GM12878 (cell line): ENCODE measurements at places on chromosomes 12 and 14. TPM values are rescaled to one million over a fixed set of nuclear protein-coding genes. Genes with fewer than 3 reads are reported as not detected.

- no peak for DNase-seq
Observed at GRCh38 chr14:77529213-77529612, 30.6 kb upstream of the ISM2 start.

DNA sequence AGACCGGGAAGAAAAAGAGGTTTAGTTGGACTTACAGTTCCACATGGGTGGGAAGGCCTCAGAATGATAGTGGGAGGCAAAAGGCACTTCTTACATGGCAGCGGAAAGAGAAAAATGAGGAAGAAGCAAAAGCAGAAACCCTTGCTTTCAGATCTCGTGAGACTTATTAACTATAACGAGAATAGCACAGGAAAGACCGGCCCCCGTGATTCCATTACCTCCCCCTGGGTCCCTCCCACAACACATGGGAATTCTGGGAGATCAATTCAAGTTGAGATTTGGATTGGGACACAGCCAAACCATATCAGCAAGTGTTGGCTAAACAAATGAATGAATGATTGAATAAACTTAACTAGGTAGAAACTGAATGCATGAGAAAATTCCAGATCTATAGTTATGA is 85.3 kb upstream of the PARP11 start:
- DNase-seq, result no peak

GRCh38 chr12:84502907-84503787 is 409.5 kb downstream of the SLC6A15 start:
- no peak for DNase-seq

The PDZRN4 gene
- not detected in 2 replicates for total RNA-seq

- DNase-seq, result no peak
Observed at GRCh38 chr14:104158827-104159798, 20.7 kb downstream of the KIF26A start.

The PAX9 gene
- total RNA-seq, result 0.27 and 0.28 TPM in 2 replicates

- no peak for DNase-seq
Observed at GRCh38 chr12:57173089-57173488, 25.7 kb upstream of the LRP1-AS start.

The ERP27 gene
- total RNA-seq, result 0.93 and 1.1 TPM in 2 replicates

The CCDC177 gene
- total RNA-seq, result not detected in 2 replicates

DNA sequence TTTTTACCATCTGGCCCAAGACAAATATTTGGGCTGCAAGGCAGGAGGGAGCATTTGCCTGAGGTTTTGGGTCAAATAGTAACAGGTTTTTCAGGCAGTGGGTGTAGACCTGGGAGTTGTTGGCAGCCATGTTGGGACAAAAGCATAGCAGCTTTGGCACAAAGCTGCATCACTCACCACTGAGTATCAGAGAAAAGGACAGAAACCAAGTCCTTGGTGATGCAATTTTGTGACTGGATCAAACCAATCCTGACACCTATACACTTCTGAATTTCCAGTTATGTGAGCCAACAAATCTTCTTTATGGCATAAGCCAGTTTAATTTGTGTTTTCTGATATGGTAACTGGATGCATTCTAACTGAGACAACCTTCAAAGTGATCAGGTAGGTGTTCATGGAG is 144.8 kb upstream of the KRR1 start:
- no peak for DNase-seq

DNA sequence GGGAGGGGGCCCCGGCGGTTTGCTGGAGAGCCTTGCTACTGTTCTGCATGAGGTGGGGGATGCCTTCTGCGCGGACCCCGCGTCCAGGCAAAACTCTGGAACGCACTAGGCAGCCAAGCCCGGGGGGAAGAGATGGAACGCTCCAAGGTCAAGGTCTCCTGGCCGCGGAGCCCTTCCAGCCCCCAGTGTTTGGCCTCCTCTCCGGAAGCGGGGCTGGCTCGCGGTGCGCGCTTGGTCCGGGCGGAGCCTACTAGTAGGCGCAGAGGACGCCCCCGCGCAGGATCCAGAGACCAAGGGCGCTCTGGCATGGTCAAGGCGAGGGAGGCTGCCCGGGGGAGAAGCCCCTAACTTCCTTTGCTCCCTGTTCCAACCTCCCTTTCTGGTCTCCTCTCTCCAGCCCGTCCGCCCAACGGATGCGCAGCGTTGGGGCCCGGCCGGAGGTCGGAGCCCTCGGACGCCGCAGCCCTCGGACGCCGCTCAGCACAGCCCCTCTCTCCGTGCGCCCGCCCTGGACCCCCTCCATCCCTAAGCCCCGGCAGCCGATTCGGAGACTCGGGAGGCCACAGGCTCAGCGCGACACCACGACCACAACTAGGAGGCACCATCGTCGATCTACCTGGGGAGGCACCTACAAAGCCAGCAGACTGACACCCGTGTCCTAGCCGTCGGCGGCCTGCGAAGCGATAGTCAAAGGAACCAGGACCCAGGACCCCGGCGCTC is 669 bp upstream of the KCNK13 start:
- DNase-seq, result no peak

The A2ML1 gene
- total RNA-seq, result not detected in 2 replicates

DNA sequence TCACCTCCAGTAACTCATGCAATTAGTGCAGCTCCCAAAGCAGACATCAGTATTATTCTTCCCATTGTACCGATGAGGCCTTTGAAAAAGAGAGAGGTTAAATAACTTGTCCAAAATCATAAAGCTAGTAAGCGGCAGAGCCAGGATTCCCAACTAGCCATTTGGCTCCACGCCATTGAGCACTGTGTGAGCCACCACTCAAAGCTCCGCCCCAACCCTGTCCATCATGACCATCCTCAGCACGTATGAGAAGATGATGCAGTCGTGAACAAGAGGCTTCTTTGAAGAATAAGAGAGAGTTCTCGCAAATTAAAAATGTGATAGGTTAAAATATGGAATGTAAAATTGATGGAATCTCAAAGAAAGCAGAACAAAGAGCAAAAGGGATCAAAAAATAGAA is 14.6 kb downstream of the CLMN start:
- DNase-seq, result no peak

The EIF2B2 gene
- 52.5 and 58.6 TPM in 2 replicates for total RNA-seq

GRCh38 chr12:27305673-27306456 is 26.8 kb upstream of the BMAL2 start:
- no peak for DNase-seq

- DNase-seq, result no peak
Observed at GRCh38 chr12:42129595-42130204, 15.0 kb downstream of the GXYLT1 start.

The SERPINA6 gene
- 0.24 TPM in 1 of 2 replicates, not detected in the other for total RNA-seq

The SSPN gene
- total RNA-seq, result 0.05 TPM in 1 of 2 replicates, not detected in the other

The ADAMTS20 gene
- total RNA-seq, result not detected in 2 replicates

The SYNE3 gene
- 40.0 and 44.1 TPM in 2 replicates for total RNA-seq

The WIF1 gene
- total RNA-seq, result not detected in 2 replicates

The HPD gene
- 0.13 and 0.28 TPM in 2 replicates for total RNA-seq

DNA sequence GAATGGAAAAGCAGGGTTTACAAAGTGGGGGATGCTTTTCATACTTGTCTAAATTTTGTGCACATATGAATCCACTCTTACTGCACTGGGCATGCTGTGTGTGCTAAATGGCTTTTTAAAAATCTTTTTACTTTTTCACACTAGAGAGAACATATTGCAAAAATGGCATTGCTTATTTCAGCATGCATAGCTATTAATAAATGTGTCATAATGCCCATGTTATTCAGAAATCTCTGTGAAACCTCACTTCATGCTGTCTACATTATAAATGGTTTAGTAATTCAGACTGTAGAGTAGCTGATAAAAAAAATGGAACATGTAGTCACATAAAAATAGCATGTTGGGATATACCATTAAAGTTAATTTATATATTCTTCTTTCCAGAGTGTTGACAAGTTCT is 593.8 kb downstream of the RPL10L start:
- DNase-seq, result no peak

The PZP gene
- not detected in 2 replicates for total RNA-seq

- no peak for DNase-seq
Observed at GRCh38 chr14:31510222-31510621, 22.4 kb upstream of the GPR33 start.

DNA sequence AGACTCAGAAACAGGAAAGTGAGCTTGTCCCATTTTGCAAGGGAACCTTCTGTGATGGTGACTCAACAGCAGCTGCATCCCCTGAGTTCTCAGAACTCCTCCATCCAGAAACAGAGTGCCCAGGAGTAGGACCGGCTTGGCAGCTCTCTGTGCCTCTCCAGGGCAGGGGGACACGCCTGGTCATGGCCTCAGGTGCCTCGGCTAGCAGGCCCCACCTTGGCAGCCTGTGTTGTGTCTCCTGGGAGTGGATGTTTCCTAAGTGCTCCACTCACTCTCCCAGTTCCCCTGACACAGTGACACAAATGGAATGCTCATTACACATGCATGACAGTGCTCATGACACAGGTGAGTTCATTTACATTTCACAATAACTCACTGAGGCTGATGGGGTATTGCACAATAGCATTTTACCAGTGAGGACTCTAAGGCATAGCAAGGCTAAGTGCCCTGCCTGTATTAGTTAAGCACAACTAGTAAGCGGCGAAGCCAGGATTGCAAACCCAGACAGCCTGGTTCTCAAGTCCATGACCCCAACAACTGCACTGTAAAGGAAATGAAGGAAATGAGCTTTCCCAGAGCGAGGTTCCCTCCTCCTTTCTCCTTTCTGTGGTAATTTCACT is 47.4 kb downstream of the CALM1 start:
- no peak for DNase-seq

- no peak for DNase-seq
Observed at GRCh38 chr12:127389923-127390322, 877.0 kb upstream of the TMEM132C start.

GRCh38 chr12:16634786-16635185 is 28.8 kb upstream of the LMO3 start:
- DNase-seq, result no peak

The DBX2 gene
- total RNA-seq, result not detected in 2 replicates
